ENCODE measurements at places on chromosomes 16 and 17.

GRCh38 chr16:64469906-64470702 lies 651.8 kb downstream of the CDH11 start:
- no peak for DNase-seq

GRCh38 chr17:17966399-17966798 lies 5.8 kb downstream of the TOM1L2 start:
- DNase-seq: no peak

GRCh38 chr16:89331371-89332109 lies 114.0 kb downstream of the ZNF778 start:
- no peak for DNase-seq

GRCh38 chr16:53537626-53538025 lies 34.6 kb upstream of the AKTIP start:
- DNase-seq: no peak

- DNase-seq: no peak
Measured at GRCh38 chr17:54789101-54789880, 111.4 kb upstream of the TOM1L1 start.
